ENCODE measurements at places on chromosomes 5 and 9.

- no peak for DNase-seq
These were observed 381.4 kb downstream of the GADD45G start for GRCh38 chr9:89986190-89986589.

- DNase-seq = no peak
These were observed 194.6 kb upstream of the KIF2A start for GRCh38 chr5:62111428-62111827.

GRCh38 chr9:122116040-122116439 lies 22.9 kb upstream of the TTLL11 start:
- DNase-seq = no peak

DNA sequence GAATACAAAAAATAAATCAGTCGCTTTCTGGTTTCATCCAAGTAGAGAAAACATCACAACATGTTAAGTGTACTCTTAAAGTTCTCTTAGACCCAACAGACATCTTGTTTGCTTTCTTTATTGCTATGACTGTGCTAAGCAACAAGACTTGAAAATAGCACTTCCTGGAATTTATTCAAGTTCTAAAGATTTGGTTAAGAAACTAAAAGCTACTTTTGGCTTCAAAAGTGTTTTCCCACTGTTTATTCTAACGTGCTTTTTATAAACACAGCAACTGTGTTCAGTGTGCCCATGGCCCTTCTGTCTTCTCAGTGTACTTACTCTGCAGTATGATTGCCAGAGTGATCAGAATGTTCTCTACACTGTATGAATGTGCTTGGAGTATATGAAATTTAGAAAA lies 109.8 kb downstream of the GIN1 start:
- no peak for DNase-seq

- DNase-seq = no peak
These were observed 97.8 kb downstream of the TSSK1B start for GRCh38 chr5:113336975-113337374.

DNA sequence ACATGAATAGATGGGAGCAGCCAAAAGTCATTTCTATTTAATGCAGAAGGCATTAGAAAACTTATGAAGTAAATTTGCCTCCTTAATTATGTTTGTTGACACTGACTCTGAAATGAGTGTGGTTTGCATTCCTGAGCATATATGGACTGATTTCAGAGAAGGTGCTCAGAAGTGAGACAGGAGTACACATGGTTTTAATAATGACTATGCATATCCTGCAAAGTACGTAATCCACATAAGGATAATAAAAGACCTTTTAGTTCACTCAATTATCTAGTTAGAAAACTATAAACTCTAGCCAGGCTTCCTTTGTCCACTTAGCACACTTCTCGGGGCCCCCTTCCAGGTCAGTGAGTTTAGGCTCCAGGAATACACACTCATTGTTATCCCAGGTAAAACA lies 75.7 kb upstream of the SNX2 start:
- no peak for DNase-seq

- DNase-seq = no peak
These were observed 2.8 kb upstream of the ENTREP1 start for GRCh38 chr9:69322256-69322655.

GRCh38 chr9:103997856-103998370 lies 96.2 kb upstream of the SMC2 start:
- no peak for DNase-seq

DNA sequence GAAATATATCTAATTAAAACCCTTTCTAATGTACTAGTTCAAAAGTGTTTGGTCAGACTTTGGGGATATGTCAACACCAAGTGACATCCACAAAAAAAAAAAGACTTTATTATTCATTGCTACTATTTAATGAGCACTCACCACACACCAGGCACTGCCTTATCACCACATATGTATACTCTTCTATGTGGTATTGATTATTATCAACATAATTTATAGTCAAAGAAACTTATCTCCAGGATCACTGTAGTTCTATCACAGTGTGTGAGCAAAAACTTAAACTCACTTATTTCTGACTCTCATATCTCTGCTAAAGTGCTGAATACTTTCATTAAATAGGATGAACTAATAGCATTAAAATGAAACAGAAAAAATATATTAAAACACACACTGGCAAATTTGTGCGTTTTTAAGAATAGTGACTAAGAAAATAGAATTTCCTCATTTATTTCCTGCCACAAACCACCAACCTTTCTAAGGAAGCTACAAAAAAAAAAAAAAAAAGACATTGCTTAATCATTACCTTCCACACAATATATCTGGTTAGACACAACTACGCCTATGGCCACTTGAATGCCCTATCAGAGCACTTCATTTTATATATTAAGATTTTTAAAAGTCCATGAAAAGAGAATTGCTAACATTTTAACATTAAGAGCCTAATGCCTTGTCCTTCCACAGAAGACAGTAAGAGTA lies 12.8 kb downstream of the SLCO4C1 start:
- no peak for DNase-seq

DNA sequence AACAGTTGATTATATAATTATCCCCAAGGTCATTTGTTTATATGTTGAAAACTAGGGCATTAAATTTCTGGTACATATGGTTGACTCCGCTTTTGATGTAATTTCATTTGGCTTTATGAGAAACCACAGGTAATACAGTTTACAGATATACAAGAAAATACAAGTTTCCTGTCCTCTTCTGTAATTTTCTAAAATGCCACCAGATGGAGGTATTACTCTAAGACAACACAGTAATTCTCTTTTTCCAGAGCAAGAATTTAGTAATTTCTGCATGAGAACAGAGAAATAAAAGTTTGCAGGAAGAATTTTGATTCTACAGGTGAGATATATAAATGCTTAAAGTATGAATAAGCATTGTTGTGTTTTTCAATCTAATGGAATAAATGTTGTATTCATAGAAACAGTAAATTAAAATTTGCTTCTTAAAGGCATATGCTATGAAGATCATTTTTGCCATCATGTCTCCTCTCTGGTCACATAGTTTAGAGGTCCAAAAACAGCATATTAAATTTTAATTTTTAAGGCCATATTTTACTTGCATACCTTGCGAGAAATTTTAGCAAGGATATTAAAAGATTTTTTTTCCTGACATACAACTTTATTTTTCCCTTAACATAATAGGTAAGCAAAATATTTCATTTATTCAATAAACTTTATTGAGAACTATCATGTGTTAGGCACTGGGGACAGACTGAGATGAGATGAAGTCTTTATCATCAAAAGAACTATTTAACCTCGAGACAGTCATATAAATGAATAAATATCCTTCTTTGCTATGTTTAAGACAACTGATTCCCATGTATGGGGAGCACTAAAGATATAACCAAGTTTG lies 22.7 kb downstream of the CHD1 start:
- DNase-seq = no peak

DNA sequence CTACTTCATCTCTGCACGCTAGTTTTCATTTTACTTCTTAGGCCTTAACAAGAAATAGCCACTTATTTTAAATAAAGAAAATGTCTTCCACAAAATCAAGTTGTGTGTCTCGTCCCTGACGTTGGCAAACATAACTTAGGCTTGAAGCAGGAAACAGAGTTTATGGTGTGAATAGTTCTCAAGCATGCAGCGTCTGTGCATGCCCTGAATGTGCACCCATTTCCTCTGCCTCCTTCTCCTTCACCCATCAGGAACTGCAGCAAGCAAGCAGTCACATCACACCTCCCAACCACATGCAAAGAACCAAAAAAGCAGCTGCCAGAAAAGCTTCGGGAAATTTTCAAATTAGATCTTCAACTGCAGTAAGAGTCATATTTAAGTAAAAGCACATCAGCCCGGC lies 424.0 kb upstream of the IRX4 start:
- DNase-seq = no peak

DNA sequence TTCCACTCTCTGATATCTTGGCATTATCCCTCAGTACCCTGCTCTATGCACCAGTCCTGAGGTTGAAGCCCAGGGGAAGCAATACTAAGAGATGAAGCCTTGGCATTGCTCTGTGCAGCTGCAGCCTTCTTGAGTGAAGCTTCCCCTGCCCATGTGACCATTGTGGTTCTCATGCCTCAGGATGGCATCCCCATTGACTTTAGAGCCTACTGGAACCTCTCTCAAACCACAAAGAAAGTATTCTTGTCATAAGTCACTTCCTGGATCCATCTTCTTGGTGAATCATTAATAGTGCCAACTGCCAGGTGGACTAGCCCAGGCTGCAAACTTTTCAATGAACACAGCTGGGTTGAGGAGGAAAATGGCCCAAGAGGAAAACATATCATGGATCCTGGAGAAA lies 283.9 kb upstream of the RFX3 start:
- DNase-seq = no peak

GRCh38 chr9:31776471-31776870 lies 608.0 kb upstream of the ACO1 start:
- no peak for DNase-seq

DNA sequence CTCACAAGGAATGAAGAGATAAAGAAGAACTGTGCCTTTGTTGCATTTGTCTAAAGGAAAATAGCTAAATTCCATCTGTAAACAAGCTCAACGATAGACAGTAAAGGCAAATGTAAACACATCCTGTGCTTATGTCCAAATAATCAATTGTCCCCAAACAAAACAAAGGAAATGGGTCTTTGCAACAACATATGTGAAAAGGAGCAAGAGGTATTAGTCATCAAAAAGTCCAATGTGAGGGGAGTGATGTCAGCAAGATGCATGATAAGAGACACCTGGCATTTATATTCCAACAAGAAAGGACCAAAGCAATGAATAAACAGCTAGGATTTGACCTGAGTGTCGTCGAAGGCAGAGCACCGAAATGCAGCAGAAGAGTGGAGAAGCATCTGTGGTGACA lies 209.1 kb downstream of the ASTN2 start:
- DNase-seq = no peak

GRCh38 chr9:82115900-82116299 lies 127.3 kb downstream of the SPATA31D1 start:
- no peak for DNase-seq

DNA sequence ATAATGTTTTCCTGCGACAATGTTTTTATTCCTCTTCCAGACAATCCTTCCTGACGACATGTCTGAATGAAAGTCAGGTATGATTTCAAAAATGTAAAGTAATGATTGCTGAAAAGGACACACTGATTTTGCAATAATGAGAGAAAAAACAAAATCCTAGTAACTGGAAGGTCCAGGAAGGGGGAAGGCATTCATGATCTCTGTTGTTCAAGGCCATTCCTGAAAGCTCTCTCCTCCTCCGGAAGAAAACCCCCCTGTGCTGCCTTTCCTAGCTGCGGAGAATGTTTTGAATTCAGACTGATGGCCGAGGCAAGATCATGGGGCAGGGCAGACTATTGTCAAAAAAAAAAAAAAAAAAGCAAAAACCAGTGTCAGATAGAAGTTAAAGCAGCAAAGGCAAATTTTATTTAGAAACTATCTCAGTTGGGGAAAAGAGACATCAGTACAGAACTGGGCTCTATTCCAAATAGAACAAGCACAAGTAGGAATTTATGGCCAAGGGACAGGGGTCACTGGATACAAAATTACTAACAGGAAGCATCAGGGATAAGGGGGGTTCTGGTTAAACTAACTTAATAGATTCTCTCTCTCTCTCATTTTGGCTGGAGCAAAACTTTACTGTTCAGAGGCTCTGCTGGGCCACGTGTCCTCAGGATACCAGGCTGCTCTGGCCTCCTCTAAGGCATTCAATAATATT lies 36.5 kb upstream of the CTSV start:
- no peak for DNase-seq

DNA sequence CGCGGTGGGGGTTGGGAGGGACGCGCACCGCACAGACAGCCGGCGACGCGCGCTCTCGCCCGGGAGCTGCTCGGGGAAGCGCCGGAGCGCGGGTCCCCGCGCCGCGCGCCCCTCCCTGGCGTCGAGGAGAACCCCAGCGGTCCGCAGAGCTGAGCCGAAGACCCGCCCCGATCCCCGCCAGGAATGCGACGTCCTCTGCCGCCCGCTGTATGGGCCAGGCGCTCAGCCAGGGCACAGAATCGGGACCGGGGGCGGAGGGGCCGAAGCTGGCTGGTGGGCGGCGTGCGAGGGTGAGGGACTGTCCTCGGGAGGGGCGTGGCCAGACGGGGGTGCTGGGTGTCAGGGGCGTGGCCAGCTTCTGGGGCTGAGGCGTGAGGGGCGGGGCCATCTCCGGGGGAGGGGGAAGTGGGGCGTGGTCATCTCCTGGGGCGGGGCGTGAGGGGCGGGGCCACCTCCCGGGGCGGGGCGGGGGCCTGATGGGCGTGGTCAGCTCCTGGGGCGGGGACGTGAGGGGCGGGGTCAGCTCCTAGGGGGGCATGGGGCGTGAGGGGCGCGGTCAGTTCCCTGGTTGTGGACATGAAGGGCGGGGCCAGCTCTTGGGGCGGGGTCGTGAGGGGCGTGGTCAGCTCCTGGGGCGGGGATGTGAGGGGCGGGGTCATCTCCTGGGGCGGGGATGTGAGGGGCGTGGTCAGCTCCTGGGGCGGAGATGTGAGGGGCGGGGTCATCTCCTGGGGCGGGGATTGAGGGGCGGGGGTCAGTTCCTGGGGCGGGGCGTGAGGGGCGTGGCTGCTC lies 965 bp downstream of the PTGDS start:
- peak; percentile 76 for DNase-seq

DNA sequence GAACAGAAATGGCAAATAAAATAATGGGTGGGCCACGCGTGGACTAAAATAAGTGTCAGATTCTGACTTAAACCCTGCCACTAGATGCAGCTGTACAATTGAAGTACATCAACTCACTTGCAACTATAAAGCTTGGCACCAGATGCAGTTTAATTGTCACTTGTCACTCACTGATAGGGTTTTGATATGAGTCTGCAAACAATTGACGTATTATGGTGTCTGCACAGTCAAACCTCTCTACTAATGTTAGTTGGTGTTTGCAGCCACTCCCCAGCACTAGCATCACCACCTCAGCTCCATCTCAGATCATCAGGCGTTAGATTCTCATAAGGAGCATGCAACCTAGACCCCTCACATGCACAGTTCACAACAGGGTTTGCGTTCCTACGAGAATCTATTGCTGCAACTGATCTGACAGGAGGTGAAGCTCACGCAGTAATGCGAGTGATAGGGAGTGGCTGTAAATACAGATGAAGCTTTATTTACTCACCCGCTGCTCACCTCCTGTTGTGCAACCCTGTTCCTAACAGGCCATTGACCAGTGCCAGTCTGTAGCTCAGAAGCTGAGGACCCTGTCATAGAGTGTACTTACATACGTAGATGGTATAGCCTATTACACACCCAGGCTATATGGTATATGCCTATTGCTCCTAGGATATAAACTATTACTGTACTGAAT lies 72.1 kb upstream of the SEMA6A start:
- no peak for DNase-seq

GRCh38 chr5:160348080-160348479 lies 22.3 kb downstream of the C1QTNF2 start:
- DNase-seq = no peak

DNA sequence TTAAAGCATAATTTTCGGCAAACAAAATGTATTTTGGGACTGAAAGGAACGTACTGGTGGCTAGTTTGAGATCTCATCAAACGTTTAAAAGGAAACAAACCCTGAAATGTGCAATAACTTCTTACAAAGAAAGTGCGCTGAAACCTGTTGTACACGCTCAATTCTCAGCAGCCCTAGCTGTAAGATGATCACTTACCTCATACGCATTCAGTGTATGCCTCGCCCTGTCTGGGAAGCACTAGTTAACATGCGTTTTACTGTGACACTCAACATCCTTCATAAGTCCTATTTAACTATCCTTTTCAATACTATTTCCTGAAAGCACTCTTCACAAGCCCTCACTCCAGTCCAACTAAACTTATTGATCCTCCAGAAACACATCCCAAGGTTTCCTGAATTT lies 485.0 kb upstream of the EDIL3 start:
- no peak for DNase-seq

All from activated T-cell treated with anti-CD3 and anti-CD28 coated beads, Interleukin-2, amount 50 U/mL, for 1 hour (primary cell).